ENCODE measurements at places on chromosomes 4 and X. TPM values are rescaled to one million over a fixed set of nuclear protein-coding genes. Genes with fewer than 3 reads are reported as not detected.
A peak's percentile ranks its signal among the peaks of the same experiment; 100 is the strongest.

- peak; percentile 87 for DNase-seq
These were observed 42.9 kb downstream of the ACSL1 start for GRCh38 chr4:184782731-184783373.

GRCh38 chr4:6710996-6711395, 1.3 kb upstream of the MRFAP1L1 start:
- DNase-seq = no peak

Gene PNCK
- total RNA-seq = 1.5 TPM

DNA sequence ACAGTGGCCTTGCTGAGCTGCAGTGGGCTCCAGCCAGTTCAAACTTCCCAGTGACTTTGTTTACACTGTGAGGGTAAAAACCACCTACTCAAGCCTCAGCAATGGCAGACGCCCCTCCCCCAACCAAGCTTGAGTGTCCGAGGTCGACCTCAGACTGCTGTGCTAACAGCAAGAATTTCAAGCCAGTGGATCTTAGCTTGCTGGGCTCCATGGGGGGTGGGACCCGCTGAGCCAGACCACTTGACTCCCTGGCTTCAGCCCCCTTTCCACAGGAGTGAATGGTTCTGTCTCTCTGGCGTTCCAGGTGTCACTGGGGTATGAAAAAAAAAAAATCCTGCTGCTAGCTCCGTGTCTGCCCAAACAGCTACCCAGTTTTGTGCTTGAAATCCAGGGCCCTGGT, 168.9 kb upstream of the INTU start:
- no peak for DNase-seq

GRCh38 chr4:33711826-33712225, 2532.5 kb downstream of the ARAP2 start:
- no peak for DNase-seq

GRCh38 chrX:72276478-72276953, 532 bp downstream of the RPS4X start:
- DNase-seq = no peak

- no peak for DNase-seq
These were observed 20.2 kb downstream of the TLR10 start for GRCh38 chr4:38762560-38762959.

DNA sequence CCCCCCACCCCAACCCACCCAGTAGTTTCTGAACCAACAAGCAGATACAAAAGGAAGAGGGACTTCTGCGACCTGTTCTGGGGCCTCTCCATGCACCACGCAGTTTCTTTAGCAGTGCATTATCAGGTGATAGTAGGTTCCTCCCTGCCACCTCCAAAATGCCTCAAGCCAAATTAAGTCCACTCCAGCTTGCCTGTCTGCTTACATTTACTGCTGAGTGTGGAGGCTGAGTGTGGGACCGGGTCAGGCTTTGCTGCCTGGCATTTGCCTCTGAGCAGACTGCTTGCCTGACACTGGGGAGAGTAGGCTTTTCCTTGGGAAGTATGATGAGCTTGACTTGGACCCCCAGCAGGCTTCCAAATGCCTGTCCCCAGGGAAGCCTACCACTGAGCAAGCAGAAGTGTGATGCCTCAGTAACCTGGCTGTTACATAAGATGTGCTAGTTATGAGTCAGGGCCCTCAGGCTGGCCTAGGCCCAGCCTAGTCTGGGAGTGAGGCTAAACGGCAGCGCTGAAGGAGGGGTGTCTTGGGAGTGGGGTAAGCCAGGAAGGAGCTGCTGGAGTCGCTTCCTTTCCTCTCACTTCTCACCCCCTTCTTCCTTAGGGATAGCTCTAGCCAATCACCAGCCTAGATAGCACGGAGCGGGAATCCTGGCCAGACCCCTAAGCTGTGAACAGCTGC, 9.0 kb downstream of the TSC22D3 start:
- peak; percentile 65 for DNase-seq

DNA sequence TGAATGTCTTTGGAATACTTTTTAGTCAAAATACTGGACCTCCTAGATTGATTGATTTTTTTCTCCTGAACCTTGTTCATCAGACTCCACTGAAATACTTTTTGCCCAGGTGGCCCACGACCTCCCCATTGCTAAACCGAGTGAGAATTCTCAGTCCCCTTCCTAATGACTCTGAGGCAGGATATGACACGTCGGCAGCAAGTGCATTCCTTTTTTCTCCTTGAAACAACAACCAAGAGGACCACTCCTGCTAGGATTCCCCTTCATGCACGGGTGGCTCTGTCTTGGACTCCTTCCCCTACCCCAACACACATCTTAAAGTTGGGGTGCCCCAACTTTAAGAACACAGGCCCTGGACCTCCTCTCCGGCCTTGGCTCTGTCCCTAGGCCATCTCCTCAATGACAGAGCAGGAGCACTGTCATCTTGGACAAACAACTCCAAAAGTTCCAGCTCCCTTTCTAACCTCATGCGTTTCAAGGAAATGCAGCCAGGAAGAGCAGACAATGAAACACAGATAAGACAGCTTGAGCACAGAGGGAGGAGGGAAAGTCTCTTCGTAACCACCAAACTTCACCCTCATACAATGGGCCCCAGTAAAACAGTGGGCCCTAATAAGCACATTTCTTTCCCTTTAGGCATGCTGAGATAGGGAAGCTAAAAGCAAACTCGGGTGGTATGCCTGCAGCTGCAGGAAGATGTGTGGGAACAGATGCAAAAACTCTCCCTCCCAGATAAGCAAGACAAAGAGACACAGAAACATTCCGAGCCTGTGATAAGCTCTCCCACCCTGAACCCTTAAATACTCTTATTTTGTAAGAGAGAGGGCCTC, 33.9 kb downstream of the ZBTB49 start:
- DNase-seq = no peak
